ENCODE measurements at places on chromosomes 5 and 9. TPM values are rescaled to one million over a fixed set of nuclear protein-coding genes. Genes with fewer than 3 reads are reported as not detected.

DNA sequence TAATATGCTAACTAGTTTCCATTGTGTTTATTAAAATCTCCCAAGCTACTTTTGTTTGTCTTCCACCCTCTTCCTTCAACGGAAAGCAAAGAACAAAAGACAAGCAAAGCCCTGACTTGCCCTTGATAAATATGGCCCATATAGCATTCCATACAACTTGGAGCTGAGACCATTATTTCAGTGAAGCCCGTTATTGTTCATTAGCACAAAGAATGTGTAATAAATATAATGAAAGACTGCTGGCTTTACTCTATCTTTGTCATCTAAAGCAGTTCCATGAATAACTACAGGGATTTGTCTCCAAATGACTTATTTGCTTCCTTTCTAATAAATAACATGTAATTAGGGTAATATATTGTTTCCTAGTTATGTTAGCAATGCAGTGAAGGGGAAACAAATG is 270.7 kb upstream of the TLE4 start:
- ATAC-seq = no peak

- no peak for ATAC-seq
Observed at GRCh38 chr5:15420201-15420600, 79.8 kb upstream of the FBXL7 start.

The PNPLA7 gene
- total RNA-seq = 1.0 TPM

DNA sequence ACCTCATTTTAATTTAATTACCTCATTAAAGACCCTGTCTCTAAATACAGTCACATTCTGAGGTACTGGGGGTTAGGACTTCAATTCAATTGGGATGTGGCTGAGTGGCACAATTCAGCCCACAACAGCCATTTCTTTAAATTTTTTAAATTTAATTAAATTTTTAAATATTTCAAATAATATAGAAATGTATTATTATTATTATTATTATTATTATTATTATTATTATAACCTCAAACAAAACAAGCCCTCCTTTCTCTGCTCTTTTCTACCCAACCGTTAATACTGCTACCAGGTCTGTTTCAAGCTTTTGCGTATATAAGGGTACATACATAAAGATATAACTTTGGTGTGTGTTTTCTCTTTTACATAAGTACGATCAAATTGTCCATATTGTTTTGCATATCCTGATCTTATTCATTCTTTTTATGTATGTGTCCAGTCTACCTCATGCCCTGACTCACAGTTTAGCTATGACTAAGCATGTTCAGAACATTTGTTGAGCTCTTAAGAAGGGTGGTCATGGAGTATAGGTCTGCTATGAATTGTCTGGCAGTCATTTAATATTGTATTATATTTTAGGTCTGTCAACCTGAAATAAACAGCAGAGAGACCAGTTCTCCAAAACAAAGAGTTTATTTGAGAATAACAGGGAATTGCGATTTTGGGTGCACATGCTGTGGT is 16.1 kb upstream of the RAB14 start:
- no peak for ATAC-seq

The PTGS1 gene
- 29.9 TPM for total RNA-seq

- no peak for ATAC-seq
Observed at GRCh38 chr9:78986446-78986845, 585.3 kb upstream of the TLE4 start.

The SLC6A3 gene
- total RNA-seq = 0.16 TPM

Measured in esophagus mucosa (tissue), 1 donor.